ENCODE measurements at places on chromosomes 5 and 9. TPM values are rescaled to one million over a fixed set of nuclear protein-coding genes. Genes with fewer than 3 reads are reported as not detected.
A peak's percentile ranks its signal among the peaks of the same experiment; 100 is the strongest.

DNA sequence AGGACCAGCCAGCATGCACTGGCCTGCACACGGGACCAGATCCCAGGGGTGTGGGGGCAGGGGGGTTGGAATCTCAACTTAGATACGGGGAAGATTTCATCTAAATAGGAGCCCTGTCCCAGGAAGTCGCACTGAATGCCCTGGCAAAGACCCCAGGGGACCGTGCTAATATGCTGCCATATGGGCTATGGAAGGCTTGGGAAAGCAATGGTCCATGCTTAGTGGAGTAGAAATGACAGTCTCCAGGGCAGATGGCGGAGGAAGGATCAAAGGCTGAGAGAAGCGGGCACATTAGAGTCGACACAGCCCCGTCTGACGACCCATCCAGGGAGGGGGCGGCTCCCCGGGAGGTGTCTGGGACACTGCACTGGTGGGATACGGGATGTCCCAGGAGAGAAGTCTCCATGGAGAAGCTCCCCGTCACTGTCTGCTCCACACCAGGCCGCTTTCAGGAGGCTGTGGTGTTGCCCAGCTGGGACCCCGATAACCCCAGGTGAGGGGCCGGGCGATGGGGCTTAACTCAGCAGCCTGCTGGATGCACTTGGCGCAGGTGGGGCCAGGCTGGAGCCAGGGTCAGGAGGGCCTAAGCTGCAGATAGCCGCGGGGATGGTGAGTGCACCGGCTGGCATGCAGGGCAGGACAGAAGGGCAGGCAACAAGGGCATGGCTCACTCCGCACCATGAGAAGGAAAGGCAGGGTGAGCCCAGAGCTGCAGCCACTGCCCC, 377.7 kb upstream of the IRX1 start:
- peak; percentile 58 for DNase-seq

- DNase-seq, result no peak
Measured at GRCh38 chr5:54215233-54215736, 95.1 kb downstream of the ARL15 start.

- DNase-seq, result no peak
Measured at GRCh38 chr9:86207193-86207592, 52.3 kb downstream of the C9orf153 start.

- no peak for DNase-seq
Measured at GRCh38 chr5:124444147-124444775, 302.2 kb downstream of the ZNF608 start.

- DNase-seq, result no peak
Measured at GRCh38 chr5:138391859-138392386, 39.4 kb downstream of the KDM3B start.

DNA sequence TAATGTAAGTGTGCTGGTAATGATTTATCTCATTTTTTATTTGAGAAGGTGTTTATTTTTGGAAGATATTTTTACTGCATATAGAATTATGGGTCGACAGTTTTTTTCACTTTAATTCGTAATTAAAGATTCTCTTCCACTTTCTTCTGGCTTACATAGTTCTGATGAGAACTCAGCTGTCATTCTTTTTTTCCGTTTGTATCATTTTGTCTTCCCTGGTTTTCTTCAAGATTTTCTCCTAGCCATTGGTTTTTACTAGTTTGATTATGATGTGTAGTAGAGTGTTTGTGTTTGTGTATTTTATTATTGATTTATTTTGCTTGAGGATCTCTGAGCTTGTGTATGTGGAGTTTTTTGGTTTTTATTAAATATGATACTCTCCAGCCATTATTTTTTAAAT, 21.7 kb downstream of the SLF1 start:
- DNase-seq, result no peak

GRCh38 chr9:127890053-127890452, 9.3 kb downstream of the ST6GALNAC6 start:
- no peak for DNase-seq

DNA sequence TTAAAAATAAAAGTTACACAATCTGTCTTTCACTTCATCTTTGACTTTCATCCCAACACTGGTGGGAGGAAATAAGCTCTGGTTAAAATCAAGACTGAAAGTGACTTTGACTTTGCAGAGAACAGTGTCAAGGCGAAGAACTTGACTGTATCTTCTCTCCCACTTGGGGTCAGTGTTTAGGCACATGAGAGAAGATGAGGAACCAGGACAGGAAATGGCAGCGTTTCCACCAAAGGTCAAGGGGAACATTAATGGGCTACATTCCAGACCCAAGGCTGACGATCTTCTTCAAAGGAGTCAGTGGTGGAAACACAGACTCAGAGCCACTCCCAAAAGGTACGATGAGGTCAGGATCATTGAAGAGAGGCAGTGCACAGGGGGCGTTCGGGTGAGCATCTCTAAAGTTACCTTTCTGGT, 409.5 kb downstream of the ARHGEF28 start:
- no peak for DNase-seq

GRCh38 chr9:38240051-38240450, 152.5 kb upstream of the ALDH1B1 start:
- no peak for DNase-seq

- DNase-seq, result no peak
Measured at GRCh38 chr5:83563631-83564030, 92.1 kb downstream of the VCAN start.

- DNase-seq, result no peak
Measured at GRCh38 chr9:20573023-20573422, 49.3 kb downstream of the MLLT3 start.

DNA sequence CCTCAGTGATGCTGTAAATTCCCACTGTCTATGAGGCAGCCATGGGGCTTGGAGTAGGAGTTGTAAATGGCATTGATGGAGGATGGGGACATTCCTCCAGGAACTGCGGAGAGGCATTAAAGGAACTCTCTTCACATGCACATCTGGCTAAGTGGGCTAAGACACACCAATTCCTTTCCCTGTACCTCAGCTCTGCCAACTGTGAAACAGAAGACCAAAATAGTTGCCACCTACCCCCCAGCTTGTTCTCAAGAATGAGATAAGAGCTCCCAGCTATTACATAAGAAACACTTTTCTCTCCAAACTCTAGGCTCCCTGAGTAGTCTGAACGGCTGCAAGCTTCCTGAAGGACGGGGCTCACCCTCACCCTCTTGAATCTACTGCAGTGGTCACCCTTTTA, 144.6 kb upstream of the SLC30A5 start:
- DNase-seq, result no peak

GRCh38 chr5:115686051-115686737, 60.4 kb upstream of the TMED7 start:
- no peak for DNase-seq

DNA sequence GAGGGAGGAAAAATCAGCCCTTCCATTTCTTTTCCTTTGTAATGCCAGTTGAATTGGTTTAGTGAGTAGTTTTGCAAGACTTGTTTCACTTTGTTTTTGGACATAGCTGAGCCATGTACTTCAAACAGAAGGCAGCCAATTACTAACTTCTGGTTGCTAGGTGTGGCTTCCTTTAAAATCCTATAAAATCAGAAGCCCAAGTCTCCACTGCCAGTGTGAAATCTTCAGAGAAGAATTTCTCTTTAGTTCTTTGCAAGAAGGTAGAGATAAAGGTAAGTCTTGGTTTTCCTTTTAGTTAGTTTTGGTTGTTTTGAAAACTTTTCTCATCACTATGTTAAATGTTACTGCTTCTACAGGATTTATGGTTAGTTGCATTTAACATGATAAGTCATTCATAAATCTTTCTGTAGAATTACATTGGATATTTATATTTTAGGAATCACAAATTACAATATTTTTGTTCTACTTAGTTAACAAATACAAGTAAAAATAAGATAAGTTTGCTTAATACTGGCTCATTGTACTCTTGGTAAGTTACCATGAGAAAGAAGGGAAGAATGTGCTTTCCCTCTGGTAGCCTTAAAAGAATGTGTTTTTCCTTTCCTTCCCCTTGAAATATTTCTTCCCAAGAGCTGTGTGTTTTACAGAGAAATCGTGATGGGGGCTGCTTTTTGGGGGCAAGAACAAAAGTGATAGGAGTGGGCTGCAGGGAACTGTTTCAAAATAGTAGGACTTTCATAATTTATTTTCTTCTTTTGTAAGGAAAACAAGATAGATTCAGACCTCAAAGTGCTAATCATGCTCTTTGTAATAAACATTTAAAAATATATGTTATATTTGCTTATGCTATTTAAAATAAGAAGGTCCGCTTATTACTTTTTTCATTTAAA, at the start of gene ANXA1:
TSS of gene ANXA1 (plus strand) at position 213 of the 890 bp plus-strand sequence. CDS start 6,671 bp downstream, outside the sequence.
- no peak for DNase-seq

DNA sequence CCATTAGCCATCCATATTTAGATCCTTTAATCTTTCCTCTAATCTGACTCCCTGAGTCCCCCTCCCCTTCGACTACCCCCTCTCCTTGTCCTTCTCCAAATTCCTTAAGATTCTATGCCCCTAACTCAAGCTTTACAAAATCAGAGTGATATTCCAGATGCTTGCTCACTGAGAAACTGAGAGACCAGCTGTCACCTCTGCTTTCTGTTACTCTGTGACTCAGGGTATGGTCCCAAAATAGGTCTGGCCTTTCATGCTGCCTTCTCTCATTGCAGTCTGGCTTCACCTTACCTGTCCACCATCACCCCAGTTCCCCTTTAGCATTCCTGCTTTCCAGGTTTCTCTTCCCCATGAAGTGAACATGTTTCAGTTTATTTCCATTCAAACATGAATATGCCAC, 383.3 kb upstream of the SLC30A5 start:
- no peak for DNase-seq

DNA sequence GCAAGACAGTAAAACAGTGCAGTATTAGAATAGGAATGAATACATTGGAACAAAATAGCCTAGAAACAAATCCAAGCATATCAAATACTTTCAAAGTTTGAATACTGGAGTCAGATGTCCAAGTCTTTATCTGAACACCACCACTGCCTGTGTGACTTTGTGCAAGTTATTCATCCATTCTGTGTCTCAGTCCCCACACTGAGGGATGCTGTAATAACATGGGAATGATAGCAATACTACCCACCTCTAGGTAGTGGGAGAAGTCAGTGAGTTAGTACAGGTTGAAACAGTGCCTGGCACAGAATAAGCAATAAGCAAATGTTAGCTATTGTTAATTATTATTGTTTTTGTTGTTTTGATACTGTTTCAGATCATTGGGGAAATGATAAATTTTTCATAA, 130.9 kb downstream of the SUSD1 start:
- DNase-seq, result no peak

GRCh38 chr9:70865471-70865870, 255.9 kb downstream of the TRPM3 start:
- no peak for DNase-seq

GRCh38 chr9:97854696-97855485, 1.9 kb downstream of the FOXE1 start:
- DNase-seq, result no peak

GRCh38 chr5:180548563-180548962, 42.7 kb downstream of the SCGB3A1 start:
- no peak for DNase-seq

- no peak for DNase-seq
Measured at GRCh38 chr5:135329913-135330797, 68.9 kb downstream of the MACROH2A1 start.

GRCh38 chr9:16787724-16788123, 82.7 kb downstream of the BNC2 start:
- no peak for DNase-seq

DNA sequence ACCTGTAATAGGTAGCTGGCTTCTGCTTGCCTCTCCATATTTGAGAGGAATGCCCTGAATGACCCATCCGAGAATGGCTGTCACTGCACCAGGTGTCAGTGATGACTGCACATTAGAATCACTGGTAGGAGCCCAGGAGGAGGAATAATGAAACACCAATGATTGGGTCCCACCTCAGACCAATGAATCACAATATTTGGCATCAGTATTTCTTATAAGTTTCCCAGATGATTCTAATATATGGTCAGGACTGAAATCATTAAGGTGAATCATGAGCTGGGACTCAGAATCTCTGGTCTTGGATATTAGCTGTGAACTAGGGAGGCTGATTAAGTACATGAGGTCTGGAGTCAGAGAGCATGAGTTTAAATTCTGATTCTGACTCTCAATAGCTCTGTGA, 23.4 kb downstream of the ARSB start:
- no peak for DNase-seq

DNA sequence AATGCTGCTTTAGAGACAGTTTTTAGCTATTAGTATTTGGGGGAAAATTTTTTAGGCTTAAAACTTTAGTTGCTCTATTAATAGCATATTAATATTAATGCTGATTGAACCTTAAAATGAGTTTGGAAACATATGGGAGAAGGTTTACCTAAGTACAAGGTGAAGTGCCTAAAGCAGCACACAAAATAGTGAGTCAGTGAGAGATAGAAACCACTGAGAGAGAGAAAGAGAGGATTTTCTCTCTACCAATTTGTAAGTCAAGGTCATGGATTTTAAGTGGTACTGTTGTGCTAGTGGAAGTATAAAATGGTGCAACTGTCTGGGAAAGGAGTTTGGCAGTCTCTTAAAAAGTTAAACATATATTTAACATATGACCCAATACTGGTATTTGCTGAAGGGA, 64.9 kb downstream of the MARCHF3 start:
- DNase-seq, result no peak

DNA sequence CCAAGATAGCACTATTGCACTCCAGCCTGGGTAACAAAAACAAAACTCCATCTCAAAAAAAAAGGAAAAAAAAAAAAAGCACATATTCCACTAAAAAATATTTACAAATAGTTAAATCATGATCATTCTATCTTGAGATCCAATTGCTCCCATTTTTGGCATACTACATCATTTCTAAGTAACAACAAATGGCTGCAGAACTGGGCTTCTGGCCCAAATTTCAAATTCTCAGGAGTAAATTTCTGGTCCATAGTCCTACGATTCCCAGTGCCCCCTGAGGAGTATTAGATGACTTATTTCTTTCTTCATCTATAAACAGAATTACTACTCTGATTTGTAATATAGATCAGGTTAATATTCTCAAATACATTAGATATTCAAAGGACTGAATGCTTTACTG, 62.1 kb downstream of the CEMIP2 start:
- DNase-seq, result no peak

GRCh38 chr9:117787746-117788145, 83.5 kb downstream of the TLR4 start:
- DNase-seq, result no peak

MFAP3 gene
- total RNA-seq, result 37.9 TPM

AFAP1L1 gene
- 6.4 TPM for total RNA-seq

BAAT gene
- total RNA-seq, result 0.53 TPM

SPINK7 gene
- total RNA-seq, result not detected

C5orf52 gene
- total RNA-seq, result not detected

JAKMIP2 gene
- 13.8 TPM for total RNA-seq

MZB1 gene
- 0.22 TPM for total RNA-seq

NRARP gene
- 21.7 TPM for total RNA-seq

TRPM6 gene
- total RNA-seq, result 16.9 TPM

PAEP gene
- not detected for total RNA-seq

FREM1 gene
- 8.6 TPM for total RNA-seq

BTNL8 gene
- 0.87 TPM for total RNA-seq

FSD1L gene
- total RNA-seq, result 6.3 TPM

Measured in type B pancreatic cell (in vitro differentiated cells).